Aorta (tissue), 5 donors: ENCODE measurements at places on chromosomes 7 and 10. TPM values are rescaled to one million over a fixed set of nuclear protein-coding genes. Genes with fewer than 3 reads are reported as not detected.
A peak's percentile ranks its signal among the peaks of the same experiment; 100 is the strongest.

The MACC1 gene
- total RNA-seq, result 0.69 TPM

DNA sequence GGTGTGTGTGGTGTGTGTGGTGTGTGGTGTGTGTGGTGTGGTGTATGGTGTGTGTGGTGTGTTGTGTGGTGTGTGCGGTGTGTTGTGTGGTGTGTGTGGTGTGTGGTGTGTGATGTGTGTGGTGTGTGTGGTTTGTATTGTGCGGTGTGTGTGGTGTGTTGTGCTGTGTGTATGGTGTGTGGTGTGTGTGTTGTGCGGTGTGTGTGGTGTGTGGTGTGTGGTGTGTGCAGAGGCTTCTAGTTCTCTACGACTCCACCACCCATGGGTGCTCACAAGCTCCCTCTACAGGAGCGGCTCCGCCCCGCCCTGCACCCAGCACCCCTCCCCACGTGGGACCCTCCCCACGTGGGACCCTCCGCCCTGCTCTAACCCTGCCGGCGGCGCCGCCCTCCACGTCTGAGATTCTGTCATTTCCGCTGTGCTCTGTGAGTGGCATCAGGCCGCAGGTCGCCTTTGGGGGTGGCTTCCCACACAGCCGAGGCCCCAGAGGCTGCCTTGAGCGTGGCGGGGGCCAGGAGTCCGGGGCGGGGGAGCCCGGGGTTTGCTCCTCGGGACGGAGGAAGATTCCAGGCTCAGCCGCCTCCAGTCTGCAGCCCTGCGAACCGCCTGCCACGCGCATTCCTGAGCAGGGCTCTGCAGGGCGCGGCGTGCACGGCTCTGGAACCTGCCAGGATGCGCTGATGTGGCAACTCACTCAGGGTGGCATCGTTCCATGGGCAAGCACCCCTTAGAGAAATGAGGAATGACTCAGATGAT lies 37.0 kb upstream of the DNAJB6 start:
- no peak for DNase-seq
- H3K4me3 ChIP-seq, result no peak overlapping the region
- no peaks in the 10 kb centered on the region for H3K36me3 ChIP-seq
- no peak overlapping the region for H3K27ac ChIP-seq

The GNG11 gene
- 24.9 TPM for total RNA-seq

DNA sequence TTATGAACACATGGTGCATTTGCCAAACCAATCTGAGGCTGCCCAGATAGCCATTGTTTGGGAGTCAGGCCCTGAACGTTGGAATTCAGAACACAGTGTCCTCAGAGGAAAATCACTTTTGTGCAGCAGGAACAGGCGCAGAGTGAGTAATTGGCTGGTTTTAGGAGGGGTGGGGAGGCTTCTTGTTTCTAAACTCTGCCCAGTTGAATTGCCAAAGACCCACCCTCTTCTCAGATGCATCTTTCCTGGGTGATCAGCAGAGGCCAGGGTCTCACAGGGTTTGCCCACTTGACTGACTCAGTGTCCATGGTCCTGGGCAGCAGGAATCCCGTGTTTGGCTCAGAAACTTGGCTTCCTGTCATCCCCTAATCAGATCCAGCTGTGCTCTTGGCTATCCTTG lies 24.3 kb downstream of the PRLHR start:
- no peaks in the 10 kb centered on the region for H3K4me1 ChIP-seq
- DNase-seq, result no peak
- H3K27me3 ChIP-seq, result no peaks in the 10 kb centered on the region
- H3K27ac ChIP-seq, result peak overlapping the region; percentile 22
- H3K36me3 ChIP-seq, result no peaks in the 10 kb centered on the region
- no peak overlapping the region for H3K4me3 ChIP-seq

DNA sequence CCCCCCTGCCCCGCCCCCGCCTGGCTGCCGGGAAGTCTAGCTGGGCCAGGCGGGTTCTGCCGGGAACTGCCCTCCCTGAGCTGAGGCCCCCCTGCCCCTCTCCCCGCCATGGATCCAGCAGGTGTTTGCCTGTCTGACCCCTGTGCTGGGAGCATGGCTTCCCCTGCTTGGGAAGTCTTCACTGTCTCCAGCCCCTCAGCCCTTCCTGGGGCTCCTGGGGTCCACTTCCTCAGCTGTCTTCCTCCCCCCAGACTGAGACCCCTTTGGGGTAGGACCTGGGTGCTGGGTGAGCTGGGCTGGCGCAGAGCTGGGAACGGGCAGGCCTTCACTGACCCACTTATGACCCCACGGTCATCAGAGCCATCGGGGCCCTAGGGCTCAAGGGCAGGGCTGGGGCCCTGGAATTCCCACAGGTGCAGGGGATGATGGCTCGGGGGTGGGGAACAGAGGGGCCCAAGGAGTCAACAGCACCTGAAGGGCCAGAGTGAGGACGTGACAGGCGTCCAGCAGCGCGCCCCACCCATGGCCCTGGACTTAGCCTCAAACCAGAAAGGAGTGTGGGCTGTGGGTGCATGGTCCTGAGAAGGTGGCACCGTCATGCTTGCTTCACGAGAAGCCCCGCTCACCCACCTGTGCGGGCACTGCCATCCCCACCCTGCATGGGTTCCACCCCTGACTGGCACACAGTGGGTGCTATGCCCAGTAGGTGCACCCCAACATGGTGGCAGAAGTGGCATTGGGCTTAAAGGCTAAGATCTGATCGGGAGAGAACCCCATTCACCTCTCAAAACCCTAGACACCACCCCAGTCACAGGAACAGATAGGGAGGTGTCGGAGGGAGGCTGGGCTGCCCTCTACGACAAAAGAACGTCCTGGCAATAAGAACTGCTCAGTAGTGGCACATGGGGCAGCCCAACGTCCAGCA lies 16.2 kb upstream of the TNRC18 start:
- no peaks in the 10 kb centered on the region for H3K36me3 ChIP-seq
- H3K27ac ChIP-seq, result no peak overlapping the region
- H3K27me3 ChIP-seq, result no peaks in the 10 kb centered on the region
- no peak overlapping the region for H3K4me3 ChIP-seq
- DNase-seq, result no peak
